Activated T-cell treated with anti-CD3 and anti-CD28 coated beads for 24 hours (primary cell): ENCODE measurements at places on chromosomes 3 and 15.

DNA sequence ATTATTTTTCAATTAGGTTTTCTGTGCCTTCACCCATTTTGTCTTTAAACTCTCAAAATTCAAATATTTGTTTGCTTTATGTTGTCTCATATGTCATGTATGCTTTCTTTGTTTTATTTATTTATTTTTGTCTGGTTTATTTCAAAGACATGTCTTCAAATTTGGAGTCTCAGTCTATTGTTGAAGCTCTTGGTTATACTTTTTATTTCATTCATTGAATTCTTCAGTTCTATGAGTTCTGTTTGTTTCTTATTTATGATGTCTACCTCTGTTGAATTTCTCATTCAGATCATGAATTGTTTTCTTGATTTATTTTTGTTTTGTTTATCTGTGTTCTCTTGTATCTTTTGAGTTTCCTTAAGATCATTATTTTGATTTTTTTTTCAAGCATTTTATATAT lies 55.6 kb downstream of the AP4E1 start:
- no peak for DNase-seq

GRCh38 chr3:4849739-4850138 lies 129.5 kb upstream of the BHLHE40 start:
- DNase-seq = no peak

- DNase-seq = no peak
These were observed 1153.3 kb downstream of the ROBO1 start for GRCh38 chr3:78614486-78614885.

- no peak for DNase-seq
These were observed 154.9 kb downstream of the KLHL25 start for GRCh38 chr15:85639752-85640381.

- DNase-seq = no peak
These were observed 84.6 kb upstream of the CDV3 start for GRCh38 chr3:133488785-133489367.

DNA sequence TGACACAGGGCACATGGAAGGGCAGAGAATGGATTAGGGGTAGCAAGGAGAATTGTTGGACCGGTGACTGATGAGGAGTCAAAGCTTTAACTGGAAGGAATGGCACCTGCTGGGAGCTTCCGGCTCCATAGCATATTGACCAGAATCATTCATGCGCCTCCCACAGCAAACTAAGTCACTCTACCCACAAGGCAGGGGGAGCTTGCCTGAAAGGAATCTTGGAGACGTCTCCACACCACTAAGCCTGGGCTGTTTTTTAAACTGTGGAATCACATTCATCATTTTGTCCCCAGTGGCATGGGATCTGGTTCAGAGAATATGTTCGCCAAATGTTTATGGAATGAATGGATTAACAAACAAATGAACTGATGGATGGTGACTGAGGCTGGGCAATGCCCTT lies 57.0 kb upstream of the ITGA11 start:
- no peak for DNase-seq

GRCh38 chr3:180947761-180948390 lies 35.4 kb downstream of the FXR1 start:
- DNase-seq = no peak

- DNase-seq = no peak
These were observed 21.6 kb upstream of the TIGIT start for GRCh38 chr3:114272271-114272670.

DNA sequence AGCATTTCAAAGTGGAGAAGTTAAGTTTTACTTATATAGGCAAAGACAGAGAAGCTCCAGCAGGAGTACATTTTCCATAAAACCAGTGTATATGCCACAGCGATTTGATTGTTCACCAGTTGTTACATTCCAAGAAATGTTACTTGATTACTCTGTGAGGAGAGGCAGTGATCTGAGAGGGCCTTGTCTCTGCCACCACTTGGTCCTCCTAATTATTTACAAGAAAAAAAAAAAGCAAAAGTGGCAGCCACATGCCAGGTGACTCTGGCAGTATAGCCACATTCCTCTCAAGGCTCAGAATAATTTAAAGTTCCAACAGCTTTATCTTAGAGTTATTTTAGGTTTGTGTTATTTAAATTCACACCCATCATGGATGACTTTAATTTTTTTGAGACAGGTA lies 1077.8 kb downstream of the ZPLD1 start:
- no peak for DNase-seq

DNA sequence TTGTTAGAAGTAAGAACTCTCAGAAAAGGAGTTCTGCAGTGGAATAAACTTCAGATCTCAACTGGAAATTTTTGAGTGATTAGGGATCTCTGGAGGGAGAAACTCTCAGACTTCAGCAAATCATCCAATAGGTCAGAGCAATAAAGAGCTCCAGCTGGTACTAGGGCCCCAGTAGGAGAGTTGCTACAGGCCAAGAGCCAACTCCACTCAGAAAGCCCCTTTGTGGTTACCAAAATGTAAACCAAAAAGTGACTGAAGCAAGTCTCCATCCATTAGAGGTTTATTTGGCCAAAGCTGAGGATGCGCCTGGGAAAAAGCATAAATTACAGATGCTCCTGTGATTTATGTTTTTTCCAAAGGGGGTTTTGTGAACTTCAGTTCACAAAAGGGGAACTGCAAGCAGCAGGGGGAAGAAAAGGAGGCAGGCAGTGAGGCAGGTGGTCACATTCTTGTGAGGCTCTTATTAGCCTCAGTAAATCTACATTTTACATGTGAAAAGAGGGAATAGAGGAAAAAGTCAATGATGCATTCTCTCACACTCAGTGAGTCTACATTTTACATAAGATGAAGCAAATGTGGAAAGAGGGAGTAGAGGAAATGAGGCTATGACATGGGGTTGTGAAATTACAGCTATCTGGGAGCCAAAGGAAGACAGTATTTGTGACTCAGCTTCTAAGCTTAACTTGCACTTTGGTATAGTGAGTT lies 92.4 kb upstream of the DAZL start:
- no peak for DNase-seq

- DNase-seq = no peak
These were observed 259.1 kb upstream of the PEX5L start for GRCh38 chr3:180295811-180296210.

GRCh38 chr3:39148435-39149058 lies 4.8 kb downstream of the CSRNP1 start:
- DNase-seq = no peak

DNA sequence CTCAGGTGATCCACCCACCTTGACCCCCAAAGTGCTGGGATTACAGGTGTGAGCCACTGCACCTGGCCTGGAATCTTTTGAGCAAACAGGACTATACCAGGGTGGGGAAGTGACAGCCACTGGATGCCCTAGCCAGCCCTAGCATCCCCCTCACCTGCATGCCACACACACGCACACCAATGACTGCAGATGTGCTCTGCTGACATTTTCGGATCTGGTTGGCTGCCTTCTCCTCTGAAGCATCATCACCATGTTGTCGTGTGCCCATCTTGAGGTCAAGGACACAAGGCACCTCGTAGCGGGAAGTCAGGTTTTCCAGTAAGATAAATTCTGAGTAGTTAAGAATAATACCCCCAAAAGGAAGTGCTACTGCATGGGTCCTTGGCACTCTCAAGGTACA lies 3.7 kb upstream of the NCKIPSD start:
- no peak for DNase-seq

DNA sequence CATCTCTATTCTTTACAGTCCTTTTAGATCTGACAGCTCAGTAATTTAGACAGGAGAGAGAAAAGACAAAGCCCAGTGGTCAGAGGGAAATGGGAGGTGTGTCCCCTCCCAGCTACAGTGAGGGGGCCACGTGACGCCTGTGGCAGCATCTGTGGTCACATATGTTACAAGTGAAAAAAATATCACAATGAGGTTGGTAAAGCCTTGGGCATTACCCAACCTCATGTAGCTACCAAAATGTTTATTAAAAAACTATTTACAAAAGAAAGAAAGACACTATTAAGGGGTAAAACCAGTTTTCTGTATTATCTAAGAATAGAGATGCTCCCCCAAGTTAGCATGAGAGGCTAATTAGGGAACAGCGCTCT lies 42.9 kb upstream of the PLCL2 start:
- DNase-seq = no peak

DNA sequence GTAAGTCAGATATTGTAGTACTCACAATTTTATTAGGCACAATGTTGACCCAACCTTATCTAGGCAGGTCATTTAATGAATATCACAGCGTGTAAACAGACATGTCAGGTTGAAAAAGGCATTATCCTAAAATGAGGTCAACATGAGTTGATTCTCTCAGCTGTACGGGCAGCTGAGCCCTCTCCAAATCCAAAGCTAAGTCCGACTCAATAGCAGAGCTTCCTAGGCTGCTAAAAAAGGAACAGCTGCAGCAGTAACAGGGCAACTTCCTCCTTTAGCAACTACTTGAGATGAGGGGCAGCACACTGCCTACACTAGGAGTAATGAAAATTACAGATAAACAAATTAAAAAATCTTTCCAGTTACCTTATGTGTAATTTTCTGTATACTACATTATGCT lies 189.2 kb downstream of the CADM2 start:
- no peak for DNase-seq

DNA sequence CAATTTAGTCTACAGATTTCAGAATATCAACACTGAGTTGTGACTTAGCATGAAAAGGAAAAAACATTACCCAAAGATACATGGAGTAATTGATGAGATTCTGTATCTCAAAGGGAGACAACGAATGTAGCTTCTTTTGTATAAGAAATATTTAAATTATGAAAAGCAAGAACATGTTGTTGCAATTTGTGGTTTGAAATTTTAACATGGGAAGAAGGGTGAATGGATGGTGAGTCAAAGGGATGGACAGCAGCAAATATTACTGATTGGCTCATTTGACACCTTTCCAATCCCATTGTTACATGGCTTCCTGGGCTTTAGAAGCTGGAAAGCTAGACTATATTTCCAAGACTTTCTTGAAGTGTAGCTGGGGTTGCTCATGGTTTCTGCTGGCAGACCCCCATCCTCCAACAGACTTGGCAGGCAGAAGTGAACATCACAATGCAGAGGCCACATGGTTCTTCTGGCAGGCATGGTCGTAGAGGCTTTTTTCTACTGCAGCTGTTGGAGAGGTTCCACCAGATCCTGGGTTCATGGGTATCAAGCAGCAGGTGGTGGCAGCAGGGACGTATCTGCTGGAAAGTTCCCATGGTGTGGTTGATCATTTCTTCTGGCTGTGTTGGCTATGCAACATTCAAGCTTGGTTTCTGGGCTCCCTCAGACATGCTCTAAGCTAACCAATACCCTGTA lies 47.2 kb upstream of the KPNA4 start:
- no peak for DNase-seq

DNA sequence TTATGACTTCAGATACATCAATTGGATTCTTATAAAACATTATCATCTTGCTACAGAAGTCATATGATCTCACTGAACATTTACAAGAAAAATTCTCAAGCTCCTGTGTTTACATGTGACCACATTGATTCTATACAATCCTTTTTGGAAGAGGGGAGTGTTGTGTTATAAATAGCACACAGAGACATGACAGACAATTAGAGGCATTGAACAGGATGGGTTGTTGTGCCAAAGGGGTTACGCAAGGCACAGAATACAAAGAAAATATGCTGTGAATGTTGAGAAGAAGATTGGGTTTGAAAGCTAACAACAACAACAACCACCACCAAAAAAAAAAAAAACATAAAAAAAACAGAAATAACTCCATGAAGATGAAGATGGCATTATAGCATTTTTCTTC lies 32.5 kb upstream of the TBL1XR1 start:
- DNase-seq = no peak

- DNase-seq = no peak
These were observed 189.0 kb upstream of the MCTP2 start for GRCh38 chr15:94042180-94042928.

DNA sequence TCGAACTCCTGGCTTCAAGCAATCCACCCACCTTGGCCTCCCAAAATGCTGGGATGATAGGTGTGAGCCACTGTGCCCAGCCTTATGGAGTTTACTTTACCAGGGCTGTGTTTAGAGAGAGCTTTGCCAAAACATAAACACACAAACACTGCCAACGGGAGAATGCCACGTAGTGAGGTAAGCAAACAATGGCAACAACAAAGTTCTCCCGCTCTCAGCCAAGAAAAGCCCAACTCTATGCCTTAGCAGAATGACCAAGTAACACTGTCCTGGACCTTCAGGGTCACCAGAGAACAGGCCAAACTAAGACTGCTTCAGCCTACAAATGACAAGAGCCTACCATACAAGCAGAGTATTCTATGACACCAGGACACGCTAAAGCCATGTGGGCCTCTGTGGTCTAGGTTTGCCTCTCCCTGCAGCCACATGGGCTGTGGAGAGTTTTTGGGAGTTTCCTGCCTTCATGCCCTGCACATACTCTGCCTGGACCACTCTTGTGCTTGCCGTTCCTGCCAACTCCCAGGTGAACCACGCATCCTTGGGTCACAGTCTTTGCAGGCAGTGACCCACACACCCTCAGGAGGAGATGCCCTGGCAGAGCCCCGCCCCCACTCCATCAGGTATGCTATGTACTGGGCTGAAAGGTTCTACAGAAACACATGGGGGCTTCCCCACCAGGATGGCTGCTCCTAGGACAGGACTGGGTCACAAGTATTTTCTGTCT lies 21.6 kb upstream of the CNBP start:
- no peak for DNase-seq

DNA sequence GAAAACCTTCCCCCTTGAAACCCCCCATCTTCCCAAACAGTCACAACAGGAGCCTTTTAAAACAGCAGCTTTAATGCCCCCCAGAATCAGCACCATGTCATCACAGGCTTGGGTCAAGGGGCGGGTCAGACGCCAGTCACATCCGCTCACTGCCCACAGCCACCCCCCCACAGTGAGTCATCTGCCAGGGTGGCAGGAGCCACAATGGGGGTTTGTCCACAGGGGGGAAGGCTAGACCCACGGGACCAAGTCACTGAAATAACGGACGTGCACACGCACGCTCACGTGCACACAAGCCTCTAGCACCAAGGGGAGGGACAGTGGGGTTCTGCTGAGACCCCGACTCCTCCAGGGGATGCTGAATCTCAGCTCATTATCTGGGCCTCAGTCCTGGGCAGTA lies 441 bp upstream of the UCN2 start:
- DNase-seq = no peak

DNA sequence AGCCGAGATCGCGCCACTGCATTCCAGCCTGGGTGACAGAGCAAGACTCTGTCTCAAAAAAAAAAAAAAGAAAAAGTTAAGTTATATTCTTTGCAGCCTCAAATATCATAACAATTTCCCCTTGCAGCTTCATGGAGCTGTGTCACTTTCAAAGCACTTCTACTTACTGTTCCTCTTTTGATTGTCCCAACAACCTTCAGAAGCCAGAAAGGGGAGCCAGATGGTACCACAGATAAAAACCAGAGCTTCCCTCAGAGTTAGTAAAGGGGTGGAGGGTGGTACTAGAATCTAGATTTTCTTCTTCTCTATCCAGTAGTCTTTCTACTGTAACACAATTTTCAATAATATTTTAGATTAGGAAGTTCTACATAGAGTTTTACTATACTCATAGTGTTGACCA lies 188.8 kb downstream of the TAFA4 start:
- no peak for DNase-seq
